ENCODE measurements at places on chromosomes 1 and 21. TPM values are rescaled to one million over a fixed set of nuclear protein-coding genes. Genes with fewer than 3 reads are reported as not detected.

Gene C1orf56
- total RNA-seq, result 4.1 TPM

Gene CYYR1
- total RNA-seq, result 1.9 TPM

Gene MARK1
- total RNA-seq, result 95.8 TPM

Gene ASTN1
- 130 TPM for total RNA-seq

Gene DEPDC1
- total RNA-seq, result 4.7 TPM
